ENCODE measurements at places on chromosomes 2 and 18. TPM values are rescaled to one million over a fixed set of nuclear protein-coding genes. Genes with fewer than 3 reads are reported as not detected.

Gene RND3
- 163 TPM for total RNA-seq

Gene DSC3
- 311 TPM for total RNA-seq

Gene ASTL
- total RNA-seq = not detected

Gene UGT1A1
- 7.1 TPM for total RNA-seq

Gene TMEM163
- total RNA-seq = 0.12 TPM

Gene ELOA2
- total RNA-seq = not detected

Gene PTPRN
- total RNA-seq = not detected

Gene ADD2
- 1.8 TPM for total RNA-seq

Gene MEIS1
- 56.1 TPM for total RNA-seq

DNA sequence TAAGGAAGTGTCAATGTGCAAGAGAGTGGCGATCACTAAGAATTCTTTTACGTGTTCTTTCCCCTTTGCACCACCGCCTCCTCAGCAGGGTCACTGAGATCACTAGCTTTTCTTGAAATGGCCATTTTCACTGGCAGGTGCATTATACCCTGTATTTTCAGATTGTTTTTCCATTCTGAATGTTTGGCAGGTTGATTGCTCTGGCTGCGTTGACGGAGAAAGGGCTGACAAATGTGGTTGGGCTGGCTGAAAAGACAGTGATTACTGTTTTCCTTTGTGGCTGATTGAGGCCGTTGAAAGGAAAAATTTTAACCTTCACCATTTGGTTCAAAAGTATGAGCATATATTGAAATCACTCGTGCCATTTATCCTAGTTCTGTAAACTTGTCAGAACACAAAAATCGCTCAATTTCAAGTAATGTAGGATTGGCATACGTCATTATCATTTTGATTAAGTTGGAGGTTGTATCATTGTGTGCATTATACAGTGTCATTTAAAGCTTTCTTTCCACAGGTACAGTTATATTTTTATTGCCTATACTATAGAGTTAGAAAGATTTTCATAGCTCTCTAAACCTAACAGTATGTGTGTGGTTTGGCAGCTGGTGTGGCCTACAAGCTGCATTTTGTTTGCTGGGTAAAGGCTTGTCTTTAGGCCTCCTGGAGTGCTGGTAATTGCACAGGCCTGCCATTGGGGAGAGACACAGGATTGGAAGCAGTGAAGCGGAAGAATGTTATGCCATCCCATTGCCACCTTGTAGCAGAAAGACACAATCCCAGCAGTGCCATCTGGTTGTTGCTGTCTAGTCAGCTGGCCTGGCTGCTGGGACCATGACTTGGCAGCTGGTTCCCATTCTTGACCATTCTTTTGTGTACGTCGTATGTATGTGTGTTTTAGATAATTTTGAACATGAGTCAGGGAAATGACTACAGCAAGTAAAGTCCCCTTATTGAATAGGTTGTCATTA, 36.7 kb downstream of the DYNC1I2 start:
- H3K4me3 ChIP-seq = no peak overlapping the region
- DNase-seq = no peak
- peaks cover 8% of the 10 kb centered on the region for H3K36me3 ChIP-seq
- no peaks in the 10 kb centered on the region for H3K27me3 ChIP-seq
- no peaks in the 10 kb centered on the region for H3K4me1 ChIP-seq

DNA sequence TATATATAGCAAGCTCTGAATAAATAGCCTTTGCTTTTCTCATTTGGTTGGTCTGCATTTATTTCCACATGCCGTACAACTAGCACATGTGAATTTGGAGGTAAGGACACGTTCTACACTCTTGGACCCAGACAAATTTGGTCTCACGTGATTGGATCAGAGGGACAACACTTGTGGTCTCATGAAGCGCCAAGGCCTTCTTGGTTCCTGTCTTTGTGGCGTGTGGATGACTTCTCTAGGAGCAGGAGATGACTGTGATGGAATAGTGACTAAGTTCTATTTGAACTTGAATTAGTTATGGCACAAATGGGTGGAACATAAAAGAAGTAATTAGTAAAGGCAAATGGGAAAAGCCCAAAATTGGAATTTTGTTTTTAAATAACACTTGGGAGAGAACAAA, 206.9 kb downstream of the BCL2 start:
- peaks cover 3% of the 10 kb centered on the region for H3K4me1 ChIP-seq
- H3K27ac ChIP-seq = no peak overlapping the region
- H3K36me3 ChIP-seq = no peaks in the 10 kb centered on the region
- DNase-seq = no peak
- H3K4me3 ChIP-seq = no peak overlapping the region

- H3K27ac ChIP-seq = no peak overlapping the region
- peaks cover 4% of the 10 kb centered on the region for H3K4me1 ChIP-seq
- no peaks in the 10 kb centered on the region for H3K36me3 ChIP-seq
- no peak overlapping the region for H3K4me3 ChIP-seq
- no peaks in the 10 kb centered on the region for H3K27me3 ChIP-seq
Observed at GRCh38 chr18:74834424-74835309, 237.0 kb downstream of the ZNF407 start.

GRCh38 chr2:134845719-134846118, 7.3 kb downstream of the ACMSD start:
- no peaks in the 10 kb centered on the region for H3K27me3 ChIP-seq
- H3K4me1 ChIP-seq = no peaks in the 10 kb centered on the region
- no peak for DNase-seq
- no peak overlapping the region for H3K4me3 ChIP-seq

DNA sequence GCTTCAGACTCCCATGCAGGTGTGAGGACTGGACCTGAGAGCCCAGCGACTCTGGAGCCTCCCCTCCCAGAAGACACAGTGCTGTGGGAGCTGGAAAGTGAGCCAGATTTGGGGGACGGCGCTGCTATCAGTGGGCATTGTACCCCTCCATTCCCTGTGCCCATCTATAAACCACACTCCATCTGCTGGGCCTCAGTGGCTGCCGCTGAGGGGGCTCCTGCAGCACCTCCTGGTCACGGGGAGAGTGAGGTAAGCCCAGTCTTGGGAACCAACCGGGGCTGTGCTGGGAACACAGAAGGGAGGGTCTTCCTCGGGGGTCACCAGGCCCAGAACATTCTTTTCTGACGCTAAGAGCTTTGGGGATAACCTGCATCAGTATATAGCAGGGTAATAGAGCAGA, 9.5 kb downstream of the PSD4 start:
- H3K27me3 ChIP-seq = no peaks in the 10 kb centered on the region
- DNase-seq = no peak
- H3K27ac ChIP-seq = no peak overlapping the region
- H3K4me3 ChIP-seq = no peak overlapping the region
- H3K36me3 ChIP-seq = no peaks in the 10 kb centered on the region

GRCh38 chr2:121074293-121074932, 210.6 kb downstream of the TFCP2L1 start:
- H3K4me1 ChIP-seq = no peaks in the 10 kb centered on the region
- H3K27ac ChIP-seq = no peak overlapping the region
- no peaks in the 10 kb centered on the region for H3K36me3 ChIP-seq
- no peak for DNase-seq
- H3K27me3 ChIP-seq = peaks cover 93% of the 10 kb centered on the region

GRCh38 chr2:197934261-197934933, 130.0 kb downstream of the PLCL1 start:
- no peak overlapping the region for H3K27ac ChIP-seq
- H3K4me3 ChIP-seq = no peak overlapping the region
- no peaks in the 10 kb centered on the region for H3K36me3 ChIP-seq
- no peaks in the 10 kb centered on the region for H3K27me3 ChIP-seq

DNA sequence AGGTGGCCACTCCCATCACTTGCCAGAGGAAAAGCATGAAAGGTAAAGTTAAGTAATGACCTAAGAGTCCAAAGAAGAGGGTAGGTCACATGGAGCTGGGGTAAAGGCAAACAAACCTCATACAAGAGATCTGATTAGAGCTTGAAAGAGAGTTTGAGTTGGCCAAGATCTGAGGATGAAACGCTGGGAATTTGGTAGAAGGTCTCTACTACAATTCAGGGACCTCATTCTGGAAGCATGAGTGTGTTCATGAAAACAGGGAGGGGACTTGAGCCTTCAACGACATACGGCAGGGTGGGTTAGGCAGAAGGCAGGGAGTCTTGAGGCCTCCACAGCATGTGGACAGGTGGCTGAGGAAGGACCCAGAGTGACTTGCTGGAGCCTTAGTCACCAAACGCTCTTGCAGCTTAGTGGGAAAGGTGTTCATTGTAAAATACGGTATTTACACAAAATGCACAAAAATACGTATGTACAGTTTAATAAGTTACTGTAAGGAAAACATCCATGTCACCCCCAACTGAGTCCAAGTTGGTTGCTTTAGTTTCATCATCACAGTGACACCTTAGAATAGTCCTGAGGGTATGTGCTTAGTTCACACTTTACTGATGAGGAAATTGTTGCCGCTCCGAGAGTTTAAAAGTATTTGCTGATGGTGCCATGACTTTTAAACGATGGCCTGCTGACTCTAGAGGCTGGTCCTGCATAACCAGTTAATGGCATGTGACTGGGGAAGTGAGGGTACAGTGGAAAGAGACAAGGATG, 5.0 kb upstream of the FARP2 start:
- H3K27ac ChIP-seq = no peak overlapping the region
- peaks cover 12% of the 10 kb centered on the region for H3K4me1 ChIP-seq
- peaks cover 88% of the 10 kb centered on the region for H3K36me3 ChIP-seq
- DNase-seq = no peak
- no peaks in the 10 kb centered on the region for H3K27me3 ChIP-seq

- H3K4me3 ChIP-seq = no peak overlapping the region
- no peak for DNase-seq
- no peaks in the 10 kb centered on the region for H3K27me3 ChIP-seq
- H3K4me1 ChIP-seq = no peaks in the 10 kb centered on the region
- no peaks in the 10 kb centered on the region for H3K36me3 ChIP-seq
Observed at GRCh38 chr2:59025157-59025757, 784.1 kb upstream of the FANCL start.

- no peaks in the 10 kb centered on the region for H3K36me3 ChIP-seq
- H3K27ac ChIP-seq = no peak overlapping the region
- H3K27me3 ChIP-seq = no peaks in the 10 kb centered on the region
- no peaks in the 10 kb centered on the region for H3K4me1 ChIP-seq
- DNase-seq = no peak
Observed at GRCh38 chr2:231884438-231885140, 41.6 kb downstream of the NPPC start.

DNA sequence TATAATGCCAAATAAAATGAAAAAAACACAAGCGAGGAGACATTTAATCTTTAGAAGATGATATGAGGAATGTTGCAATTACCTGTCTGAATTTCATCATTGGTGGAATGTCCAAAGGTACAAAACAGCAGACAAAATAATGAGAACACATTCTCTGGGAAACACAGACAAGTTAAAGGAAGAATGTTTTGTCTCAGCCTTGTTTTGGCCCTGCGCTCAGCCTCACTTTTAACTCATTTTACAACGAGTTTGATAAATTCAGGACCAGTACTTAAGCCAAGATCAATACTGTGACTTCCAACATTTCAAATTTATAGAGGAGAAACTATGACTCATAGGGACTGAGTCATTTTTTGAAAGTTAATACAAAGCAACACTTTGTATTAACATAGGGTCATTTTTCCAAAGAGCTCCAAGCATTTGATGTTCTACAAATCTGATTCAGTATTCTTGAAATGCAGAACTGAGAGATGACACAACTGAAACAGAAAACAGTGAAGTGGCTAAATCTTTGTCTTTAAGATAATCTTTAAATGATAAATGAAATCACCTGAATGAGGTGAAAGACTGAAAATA, 833.2 kb upstream of the CHAC2 start:
- no peaks in the 10 kb centered on the region for H3K27me3 ChIP-seq
- H3K27ac ChIP-seq = no peak overlapping the region
- no peak for DNase-seq
- no peak overlapping the region for H3K4me3 ChIP-seq
- H3K4me1 ChIP-seq = no peaks in the 10 kb centered on the region

DNA sequence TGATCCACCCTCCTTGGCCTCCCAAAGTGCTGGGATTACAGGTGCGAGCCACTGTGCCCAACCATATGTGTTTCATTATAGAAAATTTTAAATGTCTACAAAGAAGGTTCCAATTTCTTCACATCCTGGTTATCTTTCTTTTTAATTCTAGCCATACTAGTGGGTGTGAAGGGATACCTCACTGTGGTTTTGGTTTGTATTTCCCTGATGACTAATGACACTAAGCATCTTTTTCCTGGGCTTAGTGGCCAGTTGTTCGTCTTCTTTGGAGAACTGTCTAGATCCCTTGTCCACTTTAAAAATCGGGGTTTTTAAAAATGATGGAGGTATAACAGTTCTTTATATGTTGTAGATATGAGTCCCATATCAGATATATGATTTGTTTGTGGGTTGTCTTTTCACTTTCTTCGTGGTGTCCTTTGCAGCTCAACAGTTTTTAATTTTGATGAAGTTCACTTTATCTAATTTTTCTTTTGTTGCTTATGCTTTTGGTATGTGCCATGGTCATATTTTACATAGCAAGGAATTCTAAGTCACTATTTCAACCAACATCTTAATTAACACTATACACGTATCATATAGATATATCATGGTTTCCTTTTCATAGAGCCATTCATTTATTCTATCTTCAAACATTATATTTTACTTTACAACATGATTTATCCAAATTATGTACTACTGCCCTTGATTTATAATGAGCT, 135.0 kb upstream of the RIOK3 start:
- H3K36me3 ChIP-seq = no peaks in the 10 kb centered on the region
- no peak overlapping the region for H3K4me3 ChIP-seq
- H3K4me1 ChIP-seq = no peaks in the 10 kb centered on the region
- no peak overlapping the region for H3K27ac ChIP-seq
- no peak for DNase-seq

GRCh38 chr2:153055182-153055581, 336.8 kb downstream of the ARL6IP6 start:
- no peak for DNase-seq
- H3K4me3 ChIP-seq = no peak overlapping the region
- no peak overlapping the region for H3K27ac ChIP-seq
- H3K36me3 ChIP-seq = no peaks in the 10 kb centered on the region

GRCh38 chr2:240199133-240199870, 58.8 kb upstream of the OTOS start:
- no peak for DNase-seq
- H3K36me3 ChIP-seq = no peaks in the 10 kb centered on the region
- no peaks in the 10 kb centered on the region for H3K27me3 ChIP-seq
- no peak overlapping the region for H3K4me3 ChIP-seq
- H3K4me1 ChIP-seq = no peaks in the 10 kb centered on the region

DNA sequence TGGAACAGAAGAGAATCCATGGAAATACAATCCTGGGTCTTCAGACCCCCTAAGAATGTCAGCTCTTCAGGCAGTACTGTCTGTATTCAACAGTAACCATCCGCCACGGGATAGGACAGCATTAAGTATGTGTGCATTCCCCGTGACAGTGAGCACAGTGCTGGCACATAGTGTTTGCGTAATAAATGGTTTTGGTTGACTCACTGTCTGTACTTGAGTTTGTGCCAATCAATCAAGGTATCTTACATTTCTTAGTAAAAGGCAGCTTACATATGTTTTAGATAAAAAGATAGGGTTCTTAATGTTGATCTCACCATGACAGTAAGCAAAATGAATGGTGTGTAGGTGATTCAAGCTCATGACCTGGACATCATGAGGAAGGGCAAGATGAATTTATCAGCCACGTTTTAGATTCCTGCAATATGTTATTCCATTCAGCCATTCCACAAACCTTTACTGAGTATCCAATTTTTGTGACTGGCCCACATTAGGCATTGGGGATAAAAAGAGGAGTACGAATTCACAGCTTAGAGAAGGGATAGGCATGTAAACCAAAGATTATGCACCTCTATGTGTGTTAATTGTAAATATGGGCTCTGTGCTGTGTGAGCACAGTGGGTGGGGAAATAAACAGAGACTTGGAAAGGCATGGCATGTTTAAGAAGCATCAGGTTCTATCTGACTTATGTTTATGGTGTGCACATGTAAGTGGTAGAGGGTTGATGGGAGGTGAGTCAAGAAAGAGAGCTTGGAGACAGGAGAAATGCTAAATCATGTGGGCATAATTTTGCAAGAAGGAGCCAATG, 258.8 kb downstream of the SLC8A1 start:
- no peaks in the 10 kb centered on the region for H3K36me3 ChIP-seq
- DNase-seq = no peak
- H3K4me3 ChIP-seq = no peak overlapping the region
- no peaks in the 10 kb centered on the region for H3K4me1 ChIP-seq
- no peaks in the 10 kb centered on the region for H3K27me3 ChIP-seq
- H3K27ac ChIP-seq = no peak overlapping the region

Data from esophagus squamous epithelium (tissue), 5 donors.